Upper lobe of right lung (tissue), 1 donor: ENCODE measurements at places on chromosomes 11 and 22.

DNA sequence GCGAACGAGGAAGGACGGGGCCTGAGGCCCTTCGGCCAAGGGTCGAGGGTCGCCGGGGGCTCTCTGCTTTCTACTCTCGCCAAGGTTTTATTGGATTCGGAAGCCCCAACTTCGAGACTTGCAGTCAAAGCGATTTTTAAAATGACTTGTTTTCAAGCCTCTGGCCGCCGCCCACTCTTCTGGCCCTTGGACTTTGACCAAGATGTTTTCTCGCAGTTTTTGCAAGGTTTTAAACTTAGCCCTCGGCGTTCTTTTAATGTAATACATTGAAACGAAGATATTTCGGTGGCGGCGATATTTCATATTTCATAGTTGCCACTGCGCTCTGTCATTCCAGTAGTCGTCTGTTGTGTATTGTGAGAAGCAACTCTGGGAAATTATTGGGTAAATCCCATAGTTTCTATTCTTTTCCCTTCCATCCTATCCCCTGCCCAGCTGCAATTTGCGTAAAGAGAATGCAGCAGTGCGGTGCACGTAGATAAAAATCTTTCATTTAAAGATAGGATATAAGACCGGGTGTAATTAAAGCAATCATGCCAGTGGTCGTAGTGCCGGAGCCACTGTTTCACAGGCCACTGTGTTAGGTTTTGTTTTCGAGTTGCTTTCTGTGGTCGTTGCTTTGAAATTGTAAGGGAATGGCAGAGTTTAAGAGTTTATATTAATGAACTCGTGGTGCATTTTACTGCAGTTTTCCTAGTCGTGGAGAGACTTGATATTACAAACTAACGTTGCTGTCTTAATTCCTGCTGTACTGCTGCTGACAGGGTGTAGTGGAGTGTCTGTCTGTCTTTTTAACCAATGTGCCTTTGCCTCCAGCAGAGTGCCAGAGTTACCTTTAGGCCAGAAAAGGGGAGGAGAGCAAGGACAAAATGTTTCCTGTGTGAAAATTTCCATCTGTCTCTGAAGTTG is 702 bp downstream of the BIRC2 start:
- no peak for DNase-seq

- peak; percentile 29 for DNase-seq
Measured at GRCh38 chr11:64571050-64571409, 20.0 kb upstream of the SLC22A12 start.

GRCh38 chr11:43359422-43359818 is 700 bp downstream of the TTC17 start:
- no peak for DNase-seq

DNA sequence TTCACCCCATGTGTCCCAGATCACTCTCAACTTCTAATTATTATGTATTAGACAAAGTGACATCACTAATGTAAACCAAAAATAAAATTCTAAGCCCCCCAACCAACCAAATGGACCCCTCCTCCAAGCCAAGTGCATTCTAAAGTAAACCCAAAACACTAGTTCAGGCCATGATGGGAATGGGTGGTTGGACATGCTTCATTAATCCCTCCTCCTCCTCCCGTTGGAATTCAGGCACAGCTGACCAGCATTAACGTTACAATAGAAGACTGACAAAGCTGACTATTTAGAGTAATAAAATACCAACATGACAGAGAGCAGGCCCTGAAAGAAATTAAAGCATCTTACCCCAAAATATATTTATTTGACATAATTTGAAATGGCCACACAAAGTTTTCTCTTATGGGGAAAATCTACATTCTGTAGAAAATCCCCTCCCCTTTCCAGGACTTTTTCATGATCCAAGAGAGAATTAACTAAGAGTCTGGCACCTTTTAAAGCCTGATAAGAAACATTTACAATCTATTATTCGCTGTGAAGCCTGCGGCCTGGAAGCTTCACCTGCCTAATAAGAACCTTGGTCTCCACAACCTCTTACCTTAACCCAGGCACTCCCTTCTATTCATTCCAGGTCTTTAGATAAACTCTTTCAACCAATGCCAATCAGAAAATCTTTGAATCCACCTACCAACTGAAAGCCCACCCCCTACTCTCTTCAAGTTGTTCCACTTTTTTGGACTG is 948.5 kb upstream of the CCDC90B start:
- DNase-seq: no peak
